ENCODE measurements at places on chromosomes 5 and 9.

DNA sequence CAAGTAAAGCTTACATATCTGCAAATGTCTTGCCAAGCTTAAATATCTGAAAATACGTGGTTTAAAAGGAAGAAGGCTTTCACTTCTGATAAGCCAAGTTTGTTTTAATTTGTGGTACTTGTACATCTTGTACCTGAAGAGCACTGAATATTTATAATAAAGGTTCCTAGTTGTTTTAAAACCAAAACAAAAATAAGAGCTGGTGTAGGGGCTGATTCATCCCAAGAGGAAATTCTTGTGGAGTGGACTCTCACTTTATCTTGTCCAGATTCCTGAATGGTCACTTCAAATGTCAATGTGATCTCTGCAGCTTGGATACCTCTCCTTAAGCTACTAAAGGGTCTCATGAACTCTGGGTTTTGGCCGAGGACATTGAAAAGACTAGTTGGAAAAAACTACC is 29.5 kb downstream of the MAMDC2 start:
- no peak for DNase-seq

DNA sequence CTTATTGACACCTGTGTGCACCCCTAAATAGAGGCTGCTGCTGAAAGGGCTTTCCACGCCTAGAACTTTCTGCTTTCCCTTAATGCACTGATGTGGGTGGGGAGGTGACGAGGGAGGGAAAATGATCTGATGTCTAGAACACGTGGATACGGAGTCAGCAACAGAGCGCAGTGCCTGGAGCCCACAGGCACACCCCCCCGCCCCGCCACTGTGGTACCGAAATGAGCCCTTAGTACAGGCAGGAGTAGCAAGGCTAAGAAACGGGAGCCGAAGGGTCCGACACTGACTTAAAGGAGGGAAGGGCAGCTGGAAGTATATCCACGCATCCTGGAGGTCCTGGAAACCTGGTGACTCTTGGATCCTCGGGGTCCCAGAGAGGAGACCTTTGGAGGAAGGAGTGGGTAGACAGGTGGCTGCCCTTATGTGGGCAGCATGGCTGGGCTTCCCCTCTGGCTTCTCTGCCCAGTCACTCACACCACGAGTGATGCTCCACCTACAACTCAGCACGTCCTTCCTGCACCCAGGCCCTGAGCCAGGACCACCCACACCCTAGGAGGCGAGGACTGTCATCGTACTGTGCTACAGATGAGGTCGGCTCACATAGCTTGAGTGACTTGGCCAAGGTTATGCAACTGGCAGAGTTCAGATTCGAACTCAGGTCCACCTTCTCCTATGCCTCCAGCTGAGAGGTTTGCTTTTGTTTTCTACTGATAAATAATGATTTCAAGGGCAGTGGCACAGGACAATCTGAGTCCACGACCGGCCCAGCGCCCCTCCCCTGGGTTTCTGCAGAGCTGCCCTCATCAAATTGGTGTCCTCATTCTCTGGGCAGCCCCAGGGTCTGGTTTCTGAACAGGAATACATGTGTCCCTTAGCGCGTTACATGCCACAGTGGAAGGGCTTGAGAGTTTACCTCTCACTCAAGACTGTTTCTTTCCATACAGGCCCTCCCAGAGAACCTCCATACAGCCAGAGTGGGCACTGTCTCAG is 4.7 kb upstream of the VAV2 start:
- DNase-seq: no peak

DNA sequence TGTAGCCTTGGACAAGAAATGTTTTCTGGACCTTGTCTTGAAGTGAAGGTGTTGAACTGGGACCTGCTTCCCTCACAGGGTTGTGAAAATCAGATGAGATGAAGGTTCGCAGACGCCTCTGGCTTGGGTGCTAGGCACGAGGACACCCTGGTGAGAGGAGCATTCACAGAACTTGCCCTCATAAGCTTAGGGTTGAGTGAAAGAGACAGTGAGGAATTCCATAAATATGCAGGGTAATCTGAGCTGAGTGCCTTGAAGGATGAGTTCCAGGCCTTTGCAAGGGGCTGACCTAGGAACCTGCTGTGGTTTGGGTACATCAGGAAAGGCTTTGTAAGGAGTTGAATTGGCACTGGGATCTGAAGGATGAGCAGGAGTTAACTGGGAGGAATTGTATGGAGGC is 75.7 kb upstream of the SAP30L start:
- DNase-seq: no peak

GRCh38 chr9:23621188-23621587 is 204.9 kb downstream of the ELAVL2 start:
- no peak for DNase-seq

DNA sequence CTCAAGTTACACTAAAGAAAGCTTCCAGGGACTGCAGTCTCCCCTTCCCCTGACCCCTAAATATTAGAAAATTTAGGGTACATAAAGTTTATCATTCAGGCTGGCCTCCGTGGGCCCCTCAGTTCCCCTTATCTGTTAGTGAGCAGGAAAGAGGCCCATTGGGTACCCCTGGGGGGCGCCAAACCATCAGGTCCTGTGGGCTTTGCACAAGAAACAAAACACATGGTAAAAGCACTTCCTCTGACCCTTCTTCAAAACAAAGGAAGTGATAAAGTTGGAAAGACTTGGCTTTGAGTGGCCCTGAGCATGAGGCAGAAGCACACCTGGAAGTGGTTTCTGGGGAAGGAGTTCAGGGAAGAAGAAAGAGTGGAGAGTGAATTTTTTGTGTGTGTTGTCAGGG is 213.0 kb downstream of the SMARCA2 start:
- peak; percentile 22 for DNase-seq
